Activated naive CD4-positive, alpha-beta T cell treated with anti-CD3 and anti-CD28 coated beads, Interleukin-2, amount 50 U/mL, for 16 hours (primary cell): ENCODE measurements at places on chromosomes 3 and 15.

DNA sequence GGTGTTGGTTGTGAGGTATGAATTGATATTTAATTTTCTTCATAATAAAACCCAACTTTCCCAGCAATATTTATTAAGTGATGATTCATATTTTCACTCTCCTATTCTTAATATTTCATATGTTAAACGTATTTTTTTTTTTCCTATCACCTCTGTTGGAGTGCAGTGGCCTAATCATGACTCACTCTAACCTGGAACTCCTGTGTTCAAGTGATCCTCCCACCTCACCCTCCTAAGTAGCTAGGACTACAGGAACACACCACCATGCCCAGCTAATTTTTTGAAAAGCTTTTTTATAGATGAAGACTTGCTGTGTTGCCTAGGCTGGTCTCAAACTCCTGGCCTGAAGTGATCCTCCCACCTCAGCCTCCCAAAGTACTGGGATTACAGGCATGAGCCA lies 8.6 kb downstream of the PARP15 start:
- DNase-seq, result no peak

DNA sequence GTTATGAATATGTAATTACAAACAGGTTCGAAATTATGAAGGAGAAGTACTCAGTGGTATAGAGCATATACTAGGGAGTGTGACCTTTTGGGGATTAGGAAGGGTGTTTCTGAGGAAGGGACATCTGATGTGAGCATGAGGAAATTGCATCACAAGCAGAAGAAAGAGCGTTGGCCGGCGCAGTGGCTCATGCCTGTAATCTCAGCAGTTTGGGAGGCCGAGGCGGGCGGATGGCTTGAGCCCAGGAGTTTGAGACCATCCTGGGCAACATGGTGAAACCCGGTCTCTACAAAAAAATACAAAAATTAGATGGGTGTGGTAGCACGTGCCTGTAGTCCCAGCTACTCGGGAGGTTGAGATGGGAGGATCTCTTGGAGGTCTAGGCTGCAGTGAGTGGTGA lies 6.9 kb downstream of the CMTM7 start:
- DNase-seq, result no peak

- DNase-seq, result no peak
Measured at GRCh38 chr3:43499256-43499655, 122.6 kb downstream of the ANO10 start.

DNA sequence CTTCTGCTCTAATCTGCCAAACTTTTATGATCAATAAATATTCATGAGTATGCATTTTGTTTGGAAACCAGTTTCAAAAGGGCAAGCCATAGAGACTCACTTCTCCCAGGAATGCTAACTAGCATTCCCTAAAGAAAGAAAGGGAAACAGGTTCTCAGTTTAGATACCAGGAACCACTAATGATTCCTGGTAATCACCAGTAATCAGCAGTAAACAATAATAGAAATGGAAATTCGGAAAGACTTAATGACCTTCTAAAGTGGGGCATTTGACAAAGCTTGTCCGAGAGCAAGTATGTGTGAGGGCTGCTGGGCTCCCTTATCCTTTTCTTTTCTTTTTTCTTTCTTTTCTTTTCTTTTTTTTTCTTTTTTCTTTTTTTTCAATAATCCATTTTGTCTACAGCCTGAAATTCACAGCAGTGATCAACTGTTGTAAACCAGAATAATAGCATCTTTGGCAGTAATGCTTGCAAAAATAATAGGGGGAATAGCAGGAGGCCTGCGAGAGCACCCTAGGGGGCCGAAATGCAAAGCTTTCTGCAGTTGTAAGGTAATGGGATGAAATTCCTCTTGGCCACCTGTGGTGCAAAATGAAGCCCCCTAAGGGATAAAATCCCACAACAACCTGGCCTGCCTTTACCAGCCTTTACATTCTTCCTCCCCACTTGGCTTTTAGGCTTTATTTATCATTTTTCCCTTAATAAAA lies 253.2 kb downstream of the ZPLD1 start:
- no peak for DNase-seq

GRCh38 chr3:9008550-9009255 lies 45.4 kb upstream of the RAD18 start:
- DNase-seq, result no peak

- DNase-seq, result no peak
Measured at GRCh38 chr3:170600005-170600624, 14.2 kb upstream of the SLC7A14 start.

DNA sequence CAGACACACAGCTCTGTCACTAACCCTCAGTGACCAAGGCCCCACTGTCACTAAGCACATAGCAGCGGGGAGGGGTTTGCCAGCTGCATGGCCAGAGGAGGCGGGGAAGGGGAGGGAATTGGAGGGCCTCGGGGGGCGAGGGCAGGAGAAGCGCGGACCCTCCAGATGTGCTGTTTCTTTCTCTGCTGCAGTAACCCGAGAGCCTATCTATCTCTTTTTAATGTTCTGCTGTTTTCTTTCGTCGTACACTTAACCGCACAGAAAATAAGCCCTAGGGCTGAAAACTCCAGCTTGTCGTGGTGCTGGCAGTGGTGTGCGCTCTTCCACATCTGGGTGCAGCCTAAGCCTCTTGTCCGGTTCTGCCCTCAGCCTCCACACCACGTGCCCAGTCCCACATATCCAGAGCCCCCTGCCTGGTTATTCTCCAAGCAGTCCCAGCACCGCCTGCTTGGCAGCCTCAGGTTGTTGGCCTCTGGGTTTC lies 51.1 kb downstream of the BDH1 start:
- DNase-seq, result no peak
